ENCODE measurements at places on chromosomes 7 and 10. TPM values are rescaled to one million over a fixed set of nuclear protein-coding genes. Genes with fewer than 3 reads are reported as not detected.

The LDB3 gene
- total RNA-seq: not detected

The ZNF117 gene
- 14.2 TPM for total RNA-seq

The PLEKHS1 gene
- 0.12 TPM for total RNA-seq

The OPALIN gene
- not detected for total RNA-seq

The TSPAN15 gene
- 1.4 TPM for total RNA-seq
